ENCODE measurements at places on chromosomes 4 and X. TPM values are rescaled to one million over a fixed set of nuclear protein-coding genes. Genes with fewer than 3 reads are reported as not detected.

DNA sequence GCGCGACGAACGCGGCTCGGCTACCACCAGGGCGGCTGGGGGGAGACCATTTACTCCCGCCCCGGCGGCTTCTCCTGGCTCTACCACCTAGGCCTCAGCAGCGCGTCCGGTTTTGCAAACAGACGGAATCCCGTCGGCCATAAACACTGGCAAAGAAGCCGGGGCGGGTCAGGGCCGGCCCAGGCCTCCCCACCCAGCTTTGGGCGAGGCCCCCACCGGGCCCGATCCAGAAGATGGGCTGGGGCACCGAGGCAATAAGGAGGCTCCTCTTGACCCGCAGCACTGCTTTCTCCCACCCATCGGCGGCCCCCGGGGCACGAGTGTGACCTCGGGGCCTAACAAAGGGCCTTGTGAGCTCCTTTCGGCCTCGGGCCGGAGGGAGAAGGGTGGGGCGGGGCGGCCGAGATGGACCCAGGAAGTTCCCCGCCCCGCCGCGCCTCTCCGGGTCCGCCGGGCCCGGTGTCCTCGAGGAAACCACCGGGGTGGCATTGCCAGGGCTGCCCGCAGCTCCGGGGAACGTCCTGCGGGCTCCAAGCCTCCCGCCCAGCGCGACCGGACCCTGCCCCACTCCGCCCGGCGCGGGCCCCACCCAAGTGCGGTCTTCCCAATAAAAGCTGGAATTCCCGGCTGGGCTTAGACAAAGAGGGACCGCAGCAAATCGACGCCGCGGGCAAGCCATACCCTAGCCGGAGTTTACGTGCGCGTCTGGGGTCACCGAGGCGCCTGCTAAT, 5.9 kb downstream of the BCOR start:
- no peak overlapping the region for H3K27ac ChIP-seq
- peaks cover 5% of the 10 kb centered on the region for H3K27me3 ChIP-seq
- DNase-seq: no peak
- H3K4me1 ChIP-seq: peaks cover 52% of the 10 kb centered on the region

DNA sequence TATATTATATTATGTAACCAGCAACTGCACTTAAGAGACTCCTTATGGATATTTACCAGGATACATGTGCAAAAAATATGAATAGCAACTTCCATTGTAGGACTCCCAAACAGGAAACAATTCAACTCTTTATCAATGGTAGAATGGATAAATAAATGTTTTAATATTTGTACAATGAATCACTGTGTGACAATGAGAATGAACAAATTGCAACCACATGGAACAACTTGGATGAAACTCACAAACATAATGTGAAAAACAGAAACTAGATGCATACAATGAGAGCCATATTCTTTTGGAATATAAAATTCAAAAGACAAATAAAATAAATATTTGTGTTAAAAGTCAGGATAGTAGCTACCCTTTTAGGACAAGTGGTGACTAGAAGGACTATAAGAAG, 1015.7 kb downstream of the TECRL start:
- H3K27ac ChIP-seq: no peak overlapping the region
- no peak for DNase-seq
- H3K27me3 ChIP-seq: no peaks in the 10 kb centered on the region
- H3K36me3 ChIP-seq: no peaks in the 10 kb centered on the region
- H3K4me1 ChIP-seq: no peaks in the 10 kb centered on the region

DNA sequence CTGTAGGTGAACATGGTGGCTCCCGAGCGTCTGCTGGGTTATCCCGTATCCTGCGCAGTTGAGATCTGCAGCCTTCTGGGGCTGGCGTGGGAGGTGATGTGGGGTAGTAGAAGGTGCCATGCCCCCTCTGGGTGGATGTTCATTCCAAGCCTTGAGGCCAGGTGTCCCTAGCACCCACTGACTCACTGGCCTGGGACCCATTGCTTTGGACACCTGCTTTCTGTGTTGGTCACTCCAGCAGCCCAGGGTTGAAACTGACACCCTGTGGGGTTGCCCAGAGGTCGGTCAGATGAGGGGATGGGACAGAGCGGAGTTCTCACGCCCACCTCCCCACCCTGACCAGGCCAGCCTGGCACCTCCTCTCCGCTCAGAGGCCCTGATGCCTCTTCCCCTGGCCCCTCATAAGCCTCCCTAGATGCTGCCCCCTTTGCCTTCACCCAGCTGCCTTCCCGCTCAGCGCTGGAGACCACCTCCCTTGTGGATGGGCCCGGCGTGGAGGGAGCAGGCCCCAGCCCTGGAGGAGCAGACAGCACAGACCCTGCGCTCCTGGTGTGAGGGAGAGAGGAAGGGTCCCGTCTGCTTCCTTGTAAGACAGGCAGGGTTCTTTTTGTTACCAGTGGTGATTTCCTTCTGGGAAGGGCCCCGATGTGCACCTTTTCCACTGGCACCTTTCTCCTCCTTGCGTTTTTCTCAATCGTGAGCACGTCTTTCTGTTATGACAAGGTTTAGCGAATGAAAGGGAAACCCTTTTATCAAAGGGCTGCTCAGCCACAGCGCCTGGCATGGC, 2.0 kb downstream of the DOK7 start:
- H3K27ac ChIP-seq: no peak overlapping the region
- H3K27me3 ChIP-seq: peaks cover 8% of the 10 kb centered on the region
- H3K36me3 ChIP-seq: no peaks in the 10 kb centered on the region
- peaks cover 4% of the 10 kb centered on the region for H3K4me1 ChIP-seq

The CNGA1 gene
- total RNA-seq: not detected

DNA sequence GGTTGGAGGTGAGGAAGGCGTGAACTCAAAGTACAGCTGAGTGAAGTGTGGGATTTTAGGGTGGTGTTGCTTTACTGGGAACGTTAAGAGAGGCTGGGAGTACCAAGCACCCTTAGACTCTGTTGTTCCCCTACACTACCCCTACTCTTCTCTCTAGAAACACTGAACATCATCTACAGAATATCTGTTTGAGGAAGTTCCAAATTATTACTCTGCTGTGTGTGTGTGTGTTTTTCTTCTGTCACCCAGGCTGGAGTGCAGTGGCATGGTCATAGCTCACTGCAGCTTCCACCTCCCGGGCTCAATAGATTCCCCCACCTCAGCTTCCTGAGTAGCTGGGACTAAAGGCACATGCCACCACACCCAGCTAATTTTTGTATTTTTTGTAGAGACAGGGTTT, 76.7 kb upstream of the AP1S2 start:
- H3K36me3 ChIP-seq: no peaks in the 10 kb centered on the region
- no peak overlapping the region for H3K27ac ChIP-seq
- H3K27me3 ChIP-seq: peaks cover 6% of the 10 kb centered on the region

The SETD7 gene
- 8.4 TPM for total RNA-seq

DNA sequence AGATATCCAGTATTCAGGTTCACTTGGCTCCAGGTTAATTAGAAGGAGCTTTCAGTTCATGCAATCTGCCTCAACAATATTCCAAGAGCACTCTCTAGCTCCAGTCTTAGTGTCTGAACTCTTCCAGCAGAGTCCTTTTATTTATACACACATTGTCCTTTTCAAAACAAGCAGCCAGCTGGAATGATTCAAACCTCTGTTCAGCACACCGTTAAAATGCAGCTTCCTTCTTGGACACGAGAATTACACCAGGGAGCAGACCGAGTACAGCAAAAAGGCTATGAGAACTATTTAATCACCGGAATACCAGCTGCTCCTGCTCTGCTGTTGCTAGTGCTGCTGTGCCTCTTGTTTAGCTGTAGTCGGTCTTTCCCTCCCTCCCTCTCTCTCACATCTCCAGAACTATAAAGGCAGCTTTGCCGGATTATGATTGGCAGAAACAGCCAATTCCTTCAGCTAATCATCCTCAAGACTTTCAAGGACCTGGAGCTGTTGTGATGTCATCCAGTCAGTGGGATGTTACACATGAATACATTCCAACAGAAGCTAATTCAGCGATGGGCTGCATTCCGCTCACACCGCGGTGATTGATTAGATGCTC, at the start of gene NDST4:
Gene NDST4, minus strand, starts transcription at position 115 of the 601 bp plus-strand sequence. CDS start 36,584 bp downstream, outside the sequence.
- no peak for DNase-seq
- H3K27ac ChIP-seq: no peak within 1 kb of the TSS
- H3K36me3 ChIP-seq: no peaks in the 10 kb centered on the region

GRCh38 chr4:163762741-163763140, 268.3 kb downstream of the TMA16 start:
- no peaks in the 10 kb centered on the region for H3K4me1 ChIP-seq
- H3K4me3 ChIP-seq: no peak overlapping the region
- H3K27me3 ChIP-seq: no peaks in the 10 kb centered on the region
- DNase-seq: no peak

The BEND2 gene
- total RNA-seq: not detected
